Activated T-cell treated with anti-CD3 and anti-CD28 coated beads, Interleukin-2, amount 50 U/mL, for 48 hours (primary cell): ENCODE measurements at places on chromosomes 2 and 18.

- no peak for DNase-seq
These were observed 138.0 kb upstream of the LYPD6 start for GRCh38 chr2:149192427-149192826.

- DNase-seq: peak; percentile 92
These were observed 15.9 kb upstream of the ATP6V1B1 start for GRCh38 chr2:70919672-70920366.

DNA sequence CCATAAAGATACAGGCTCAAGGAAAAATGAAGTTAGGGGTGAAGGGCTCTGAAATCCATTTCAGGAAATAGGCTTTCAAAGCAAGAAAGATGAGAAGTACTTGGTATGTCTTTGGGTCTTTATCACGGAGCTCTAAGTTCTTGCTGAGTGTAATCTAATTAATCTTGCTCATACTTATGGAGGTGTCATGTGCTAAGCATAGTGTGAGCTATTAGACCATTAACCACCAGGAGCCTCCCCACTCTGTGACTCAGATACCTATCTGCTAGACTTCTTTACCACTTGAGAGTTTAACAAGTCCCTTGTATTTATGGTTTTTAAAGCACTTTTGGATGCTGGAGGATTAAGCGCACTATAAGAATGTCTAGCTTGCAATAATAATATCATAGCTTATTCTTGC, 678.7 kb downstream of the EPHA4 start:
- no peak for DNase-seq

DNA sequence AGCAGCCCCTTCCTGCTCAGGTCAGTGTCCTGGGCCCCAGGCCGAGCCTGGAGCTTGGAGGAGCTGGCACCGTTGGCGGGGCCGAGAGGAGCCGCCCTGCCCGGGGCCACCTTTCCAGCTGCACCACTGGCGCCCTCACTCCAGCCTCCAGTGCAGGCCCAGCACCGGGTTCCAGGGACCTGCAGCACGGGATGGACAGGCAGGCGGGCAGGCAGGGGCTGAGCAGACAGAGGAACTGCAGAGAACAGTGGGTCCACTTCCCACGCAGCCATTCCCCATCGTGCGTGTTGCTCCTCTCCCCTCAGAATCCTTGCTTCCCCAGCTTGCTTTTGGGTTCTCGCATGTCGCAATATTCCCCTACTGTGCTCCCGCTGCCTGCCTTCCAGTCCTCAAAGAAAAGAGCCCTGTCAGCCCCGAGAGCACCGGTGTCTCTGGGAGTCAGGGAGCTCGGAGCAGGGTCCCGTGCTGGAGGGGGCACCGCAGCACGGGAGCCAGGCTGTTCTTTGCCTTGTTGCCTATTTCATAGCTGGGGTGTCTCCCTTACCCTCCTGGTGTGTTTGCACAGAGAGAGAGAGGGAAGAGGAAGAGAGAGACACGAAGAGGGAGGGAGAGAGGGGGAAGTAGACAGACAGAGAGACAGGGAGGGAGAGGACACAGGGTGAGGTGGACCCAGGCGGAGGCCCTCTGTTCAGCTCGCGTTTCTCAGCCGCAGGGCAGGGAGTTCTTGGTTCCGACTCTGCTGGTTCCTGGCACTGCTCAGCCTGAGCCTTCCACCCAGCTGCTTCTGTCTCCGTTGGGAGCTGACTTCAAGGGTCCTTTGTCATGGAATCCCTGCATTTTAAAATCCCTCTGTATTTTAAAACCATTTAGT, 126.0 kb downstream of the MBP start:
- no peak for DNase-seq

GRCh38 chr2:96789245-96789617, 26.8 kb upstream of the CNNM3 start:
- DNase-seq: no peak

GRCh38 chr2:112884869-112885505, 26.0 kb upstream of the IL37 start:
- DNase-seq: peak; percentile 84

GRCh38 chr2:76188334-76189008, 477.8 kb upstream of the GCFC2 start:
- no peak for DNase-seq

GRCh38 chr18:57854726-57855125, 51.6 kb upstream of the ATP8B1 start:
- DNase-seq: no peak

- DNase-seq: peak; percentile 58
These were observed 66.6 kb downstream of the ADNP2 start for GRCh38 chr18:80175451-80176204.

- DNase-seq: no peak
These were observed 17.6 kb downstream of the TMEM177 start for GRCh38 chr2:119696494-119697030.

DNA sequence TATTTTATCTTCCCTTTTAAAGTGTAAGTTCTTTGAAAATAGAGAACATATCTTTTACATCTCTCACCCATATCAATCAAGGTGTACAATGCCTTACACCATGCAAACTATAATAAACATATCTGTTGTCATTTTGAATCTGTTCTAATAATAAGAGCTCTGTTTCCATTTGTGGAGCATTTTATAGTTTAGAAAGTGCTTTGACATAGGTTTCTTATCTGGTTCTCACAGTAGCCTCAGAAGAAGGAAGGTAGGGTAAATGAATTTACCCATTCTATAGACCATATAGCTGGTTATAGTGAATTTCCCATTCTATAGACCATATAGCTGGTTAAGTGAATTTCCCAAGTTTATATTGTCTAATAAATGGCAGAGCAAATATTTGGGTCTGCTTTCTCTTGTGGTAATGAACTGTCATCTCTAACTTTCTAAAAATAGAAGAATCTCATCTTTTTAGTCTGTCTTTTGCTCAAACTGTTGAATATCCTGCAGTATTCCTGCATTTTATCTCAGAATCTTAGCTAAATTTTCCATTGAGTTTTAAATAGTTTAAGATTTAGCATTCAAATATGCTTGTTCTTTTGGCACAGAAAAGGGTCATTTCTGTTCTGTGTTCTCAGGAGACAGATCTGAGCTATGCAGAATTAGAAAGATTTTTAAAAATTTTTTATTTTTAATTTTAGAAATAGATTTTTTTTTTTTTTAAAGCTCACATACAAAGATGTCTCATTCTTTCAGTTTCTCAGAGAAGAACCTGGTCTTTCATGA, 80.7 kb upstream of the STON1 start:
- DNase-seq: no peak

DNA sequence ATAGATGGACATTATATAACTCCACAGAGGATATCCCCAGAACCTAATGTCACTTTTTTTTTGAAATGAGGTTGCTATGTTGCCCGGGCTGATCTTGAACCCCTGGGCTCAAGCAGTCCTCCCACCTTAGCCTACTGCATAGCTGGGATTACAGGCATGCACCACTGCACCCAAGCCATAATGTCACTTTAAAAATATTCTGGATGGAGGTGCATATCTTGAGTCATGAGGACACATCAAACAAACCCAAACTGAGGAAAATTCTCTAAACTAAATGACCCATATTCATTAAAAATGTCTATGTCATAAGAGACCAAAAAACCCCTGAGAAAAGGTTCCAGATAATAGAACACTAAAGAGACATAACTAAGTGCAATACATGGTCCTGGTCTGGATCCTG, 36.3 kb downstream of the OSGEPL1 start:
- no peak for DNase-seq
